ENCODE measurements at places on chromosomes 5 and 9.

DNA sequence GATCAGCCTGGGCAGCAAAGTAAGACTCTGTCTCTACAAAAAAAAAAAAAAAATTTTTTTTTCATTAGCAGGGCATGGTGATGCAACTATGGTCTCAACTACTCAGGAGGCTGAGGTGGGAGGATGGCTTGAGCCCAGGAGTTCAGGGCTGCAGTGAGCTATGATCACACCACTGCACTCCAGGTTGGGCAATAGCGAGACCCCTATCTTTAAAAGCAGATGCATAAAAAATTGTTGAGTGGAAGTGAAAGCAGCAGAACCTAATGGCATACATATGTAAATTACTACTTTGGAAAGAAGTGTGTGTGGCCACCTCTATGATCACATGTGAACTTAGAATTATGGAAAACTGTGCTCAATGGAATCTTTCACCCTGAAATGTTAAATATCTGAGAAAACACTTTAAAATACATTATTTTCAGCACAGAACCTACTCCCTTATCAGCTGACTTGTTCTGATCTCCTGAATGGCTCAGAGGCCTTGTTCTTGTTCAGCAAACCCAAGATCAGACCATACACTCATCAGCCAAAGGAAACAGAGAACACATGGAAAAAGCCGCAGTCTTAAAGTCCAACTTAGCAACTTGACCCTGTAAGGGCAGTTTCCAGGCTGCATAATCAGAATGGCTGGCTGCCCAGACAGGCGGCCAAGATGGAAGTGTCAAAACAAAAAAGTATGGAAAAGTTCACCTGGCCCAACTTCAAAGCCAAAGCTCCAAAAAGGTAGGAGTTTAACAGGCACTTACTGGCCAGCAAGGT lies 56.5 kb downstream of the SIL1 start:
- DNase-seq = no peak

GRCh38 chr5:153959134-153959957 lies 79.4 kb downstream of the FAM114A2 start:
- no peak for DNase-seq

DNA sequence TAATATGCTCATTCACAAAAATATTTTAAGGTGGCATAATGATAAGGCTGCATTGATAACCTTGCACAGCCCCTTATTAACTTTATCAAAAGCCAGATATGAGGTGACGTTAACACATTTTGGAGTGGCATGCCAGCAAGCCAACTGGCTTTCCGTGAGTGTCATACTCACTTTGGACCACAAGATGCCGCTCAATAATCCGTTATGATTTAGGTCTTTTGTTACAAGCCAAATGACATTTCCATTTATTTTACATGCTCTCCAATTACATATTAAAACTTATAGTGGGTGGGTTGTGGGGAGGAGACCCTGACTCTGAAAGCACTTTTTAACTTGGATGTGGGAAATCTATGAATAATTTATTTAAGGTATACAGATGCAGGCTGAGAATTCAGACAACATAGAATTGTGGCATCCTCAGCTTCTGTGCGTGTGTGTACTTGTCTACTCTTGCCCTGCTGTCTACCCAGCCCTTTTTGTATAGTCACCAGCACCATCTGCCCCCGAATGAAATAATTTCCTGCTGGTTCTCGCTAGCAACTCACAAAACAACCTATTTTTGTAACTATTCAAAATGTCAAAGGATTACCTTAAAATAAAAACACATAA lies 305.1 kb downstream of the PSAT1 start:
- peak; percentile 4 for DNase-seq

DNA sequence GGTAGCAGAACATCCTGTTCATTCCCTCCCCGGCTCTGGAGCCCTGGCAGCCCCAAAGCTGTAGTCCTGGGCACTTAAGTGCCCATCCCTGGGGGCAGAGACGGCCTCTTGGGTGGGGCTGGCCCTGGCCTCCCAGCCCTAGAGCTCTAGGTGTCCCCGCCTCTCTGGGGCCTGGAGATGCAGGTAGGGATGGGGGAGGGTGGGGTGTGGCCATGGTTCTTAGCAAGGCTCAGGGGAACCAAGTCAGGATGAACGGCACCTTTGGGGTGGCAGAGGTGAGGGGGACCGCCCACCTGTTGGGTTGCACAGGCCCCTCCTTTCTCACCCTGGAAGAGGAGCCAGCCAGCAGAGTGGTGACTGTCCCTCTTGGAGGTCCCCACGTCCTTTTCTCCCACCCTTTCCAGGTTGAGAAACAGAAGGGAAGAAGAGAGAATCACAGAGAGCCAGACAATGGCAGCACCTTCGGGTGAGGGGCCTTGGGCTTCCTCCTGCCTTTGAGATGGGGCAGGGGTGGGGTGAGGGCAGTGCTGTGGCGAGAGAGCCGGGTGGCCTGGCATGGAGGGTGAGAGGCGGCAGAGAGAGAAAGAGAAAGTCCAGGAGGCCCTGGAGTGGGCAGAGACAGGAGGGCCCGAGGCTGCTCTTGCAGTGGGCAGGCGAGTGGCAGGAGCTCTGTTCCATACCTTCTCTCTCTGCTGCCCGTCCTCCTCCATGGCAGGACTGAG lies 2.3 kb downstream of the CRAT start:
- no peak for DNase-seq

- DNase-seq = no peak
Observed at GRCh38 chr9:127201071-127201541, 63.5 kb upstream of the GARNL3 start.

GRCh38 chr5:40960037-40960436 lies 50.7 kb downstream of the C7 start:
- DNase-seq = no peak

DNA sequence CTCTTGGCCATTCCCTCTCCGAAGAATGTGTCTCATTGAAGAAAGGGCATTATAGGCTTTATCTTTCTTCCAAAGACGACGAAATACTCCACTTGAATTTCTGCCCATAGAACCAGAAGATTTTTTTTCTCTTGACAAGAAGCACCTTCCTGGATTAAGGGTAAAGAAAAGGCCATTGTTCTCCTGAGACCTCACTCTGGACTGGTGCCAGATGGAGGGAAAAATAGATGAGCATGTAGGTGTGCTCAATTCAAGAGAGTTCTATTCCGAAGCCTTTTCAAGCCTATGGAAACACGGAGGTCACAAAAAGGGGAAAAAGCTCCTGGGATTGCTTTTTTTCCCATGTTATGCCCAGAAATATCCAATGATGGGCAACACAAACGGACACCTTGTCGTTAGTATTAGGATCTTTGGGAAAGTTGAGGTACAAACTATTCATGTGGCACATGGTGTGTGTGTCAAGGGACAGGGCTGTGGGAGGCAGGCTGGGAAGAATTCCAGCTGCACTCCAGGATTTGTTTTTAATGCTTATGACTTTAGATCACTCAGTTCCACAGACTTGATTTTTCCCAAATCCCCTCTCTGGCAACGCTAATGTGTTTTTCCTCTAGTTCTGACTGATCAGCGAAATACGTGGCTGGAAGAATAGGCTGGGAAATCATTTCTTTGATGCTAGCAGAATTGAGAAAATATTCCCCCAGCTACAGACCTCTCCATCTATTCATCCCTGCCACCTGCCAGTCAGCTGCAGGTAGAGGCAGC lies 89.9 kb downstream of the SIL1 start:
- DNase-seq = no peak

- DNase-seq = no peak
Observed at GRCh38 chr9:4080921-4081895, 218.7 kb downstream of the GLIS3 start.

GRCh38 chr9:6106711-6107339 lies 91.4 kb upstream of the RANBP6 start:
- no peak for DNase-seq

DNA sequence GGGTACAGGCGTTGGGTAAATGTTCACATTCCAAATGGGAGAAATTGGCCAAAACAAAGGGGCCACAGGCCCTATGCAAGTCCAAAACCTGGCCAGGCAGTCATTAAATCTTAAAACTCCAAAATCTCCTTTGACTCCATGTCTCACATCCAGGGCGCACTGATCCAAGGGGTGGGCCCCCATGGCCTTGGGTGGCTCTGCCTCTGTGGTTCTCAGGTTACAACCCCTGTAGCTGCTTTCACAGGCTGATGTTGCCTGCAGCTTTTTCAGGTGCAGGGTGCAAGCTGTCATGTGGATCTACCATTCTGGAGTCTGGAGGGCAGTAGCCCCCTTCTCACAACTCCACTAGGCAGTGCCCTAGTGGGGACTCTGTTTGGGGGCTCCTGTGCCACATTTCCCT lies 44.8 kb downstream of the NLN start:
- DNase-seq = no peak

- no peak for DNase-seq
Observed at GRCh38 chr9:126421567-126422428, 95.2 kb downstream of the MVB12B start.

DNA sequence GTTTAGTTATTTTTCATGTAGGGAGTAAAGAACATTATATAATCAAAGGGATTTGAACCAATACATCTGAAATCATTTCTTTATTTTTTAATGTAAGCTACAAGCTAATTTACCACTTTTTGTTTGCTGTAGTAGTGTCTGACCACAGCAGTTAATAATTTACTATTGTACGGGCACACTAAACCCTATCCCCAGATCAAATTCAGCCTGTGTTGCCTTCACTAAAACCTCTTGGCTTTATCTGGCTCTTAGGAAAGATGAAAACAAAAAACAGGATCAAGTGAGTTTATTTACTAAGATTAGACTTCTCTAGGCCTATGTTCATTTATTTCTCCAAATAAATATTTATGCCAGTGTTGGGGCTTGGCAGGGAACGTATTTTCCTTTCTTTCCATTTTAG lies 384.1 kb downstream of the EBF1 start:
- DNase-seq = no peak

DNA sequence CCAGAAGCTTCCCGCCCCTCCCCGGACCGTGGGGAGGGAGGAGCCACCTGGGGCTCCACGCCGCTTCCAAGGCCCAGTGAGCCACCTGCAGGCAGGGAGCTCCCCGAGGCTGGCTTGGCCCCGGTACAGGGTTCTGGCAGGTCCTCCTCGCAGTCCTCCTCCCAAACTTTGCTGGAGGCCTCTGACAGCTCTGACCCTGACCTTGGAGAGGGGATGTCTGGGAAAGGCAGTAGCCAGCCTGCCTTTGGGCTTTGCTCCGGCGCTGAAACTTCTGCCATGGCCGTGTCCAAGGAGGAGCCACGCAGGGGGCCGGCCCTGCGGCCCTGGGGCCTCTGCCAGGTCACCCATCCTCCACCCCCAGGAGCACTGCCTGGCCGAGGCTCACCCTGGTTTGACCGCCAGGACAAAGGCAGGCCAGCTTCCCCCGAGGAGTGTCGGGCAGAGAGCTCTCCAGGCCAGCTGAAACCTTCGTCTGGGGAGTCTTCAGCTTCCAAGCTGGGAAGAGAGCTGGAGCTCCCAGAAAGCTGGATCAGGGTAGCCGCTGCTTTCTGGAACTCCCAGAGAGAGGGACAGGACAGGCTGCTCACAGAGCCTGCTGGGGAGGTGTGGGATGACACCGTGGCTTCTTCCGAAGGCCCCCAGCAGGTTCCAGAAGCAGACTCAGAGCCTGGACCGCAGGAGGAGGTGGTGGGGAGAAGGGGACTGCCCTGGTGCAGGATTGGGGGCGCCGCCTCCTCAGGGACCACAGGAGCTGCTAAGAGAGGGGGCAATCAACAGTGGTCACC lies 9.0 kb upstream of the QSOX2 start:
- DNase-seq = no peak

DNA sequence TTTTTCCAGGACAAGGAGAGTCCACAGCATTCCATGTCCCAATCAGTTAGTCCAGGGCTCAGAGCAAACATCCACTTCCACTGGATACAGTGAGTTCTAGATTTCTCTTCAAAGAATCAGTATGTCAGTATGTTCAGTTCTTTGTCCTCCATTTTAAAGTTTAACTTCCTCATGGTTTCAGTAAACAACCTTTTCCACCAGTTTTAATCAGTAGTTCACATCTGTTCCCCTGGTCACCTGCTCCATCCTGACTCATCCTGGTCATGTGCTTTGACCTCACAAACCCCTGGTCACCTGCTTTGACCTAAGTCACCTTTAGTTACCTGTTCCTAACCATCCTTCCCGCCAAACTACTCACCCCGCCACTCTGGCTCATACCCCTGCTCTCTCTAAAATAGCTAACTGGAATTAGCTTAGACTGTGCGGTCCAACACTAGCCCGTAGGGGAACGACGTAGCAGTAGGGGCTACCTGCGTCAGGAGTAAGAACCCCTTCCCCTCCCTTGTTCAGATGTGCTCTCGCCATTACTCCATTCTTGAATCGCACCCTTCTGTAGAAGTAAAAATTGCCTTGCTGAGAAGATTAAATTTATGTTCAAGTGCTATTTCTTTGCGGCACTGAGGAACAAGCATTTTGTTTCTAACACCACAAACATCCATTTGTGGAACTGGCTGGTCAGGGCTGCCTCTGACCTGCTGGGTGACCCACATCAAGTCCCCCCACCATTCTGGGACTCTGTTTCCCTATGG lies 5.5 kb downstream of the ENG start:
- DNase-seq = no peak

GRCh38 chr5:14305045-14305444 lies 161.9 kb downstream of the TRIO start:
- no peak for DNase-seq

DNA sequence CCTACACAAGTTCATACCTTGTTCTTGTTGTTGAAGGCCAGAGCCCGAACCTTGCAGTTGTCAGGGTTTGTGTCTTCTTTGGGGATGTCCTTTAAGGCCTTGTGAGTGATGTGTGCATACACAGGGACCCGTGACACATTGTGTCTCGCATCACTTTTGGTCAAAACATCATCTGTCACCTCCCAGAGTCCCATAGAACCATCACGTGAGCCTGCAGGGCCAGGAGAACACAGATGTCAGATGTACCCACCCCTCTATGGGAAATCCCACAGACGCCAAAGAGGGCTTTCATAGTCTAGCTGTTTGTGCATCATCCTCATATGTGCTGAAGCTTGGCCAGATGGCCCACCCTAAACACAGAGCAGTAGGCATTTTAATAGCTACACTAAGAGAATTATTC lies 28.2 kb downstream of the DCAF12 start:
- no peak for DNase-seq

DNA sequence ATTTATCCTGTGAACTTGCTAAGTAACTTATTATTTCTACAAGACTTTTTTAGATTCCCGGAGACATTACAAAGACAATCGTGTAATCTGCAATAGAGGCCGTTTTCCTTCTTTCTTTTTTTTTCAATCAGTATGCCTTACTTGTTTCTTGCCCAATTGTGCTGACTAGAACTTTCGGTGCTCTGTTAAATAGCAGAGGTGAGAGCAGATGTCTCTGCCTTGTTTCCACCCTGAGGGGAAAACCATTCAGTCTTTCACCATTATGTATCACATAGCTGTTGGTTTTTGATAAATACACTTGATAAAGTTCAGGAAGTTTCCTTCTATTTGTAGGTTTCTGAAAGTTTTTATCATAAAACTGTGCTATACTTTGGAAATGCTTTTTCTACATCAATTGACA lies 10.3 kb downstream of the SPATA31E1 start:
- DNase-seq = no peak

All from CD4-positive, alpha-beta T cell treated with Interleukin-2 at 100 ng/mL for 4 hours (primary cell).